Stimulated activated CD8-positive, alpha-beta memory T cell treated with anti-CD3 and anti-CD28 coated beads, Interleukin-15, amount 100 ng/mL, for 1 hour (primary cell): ENCODE measurements at places on chromosomes 7 and 10.

DNA sequence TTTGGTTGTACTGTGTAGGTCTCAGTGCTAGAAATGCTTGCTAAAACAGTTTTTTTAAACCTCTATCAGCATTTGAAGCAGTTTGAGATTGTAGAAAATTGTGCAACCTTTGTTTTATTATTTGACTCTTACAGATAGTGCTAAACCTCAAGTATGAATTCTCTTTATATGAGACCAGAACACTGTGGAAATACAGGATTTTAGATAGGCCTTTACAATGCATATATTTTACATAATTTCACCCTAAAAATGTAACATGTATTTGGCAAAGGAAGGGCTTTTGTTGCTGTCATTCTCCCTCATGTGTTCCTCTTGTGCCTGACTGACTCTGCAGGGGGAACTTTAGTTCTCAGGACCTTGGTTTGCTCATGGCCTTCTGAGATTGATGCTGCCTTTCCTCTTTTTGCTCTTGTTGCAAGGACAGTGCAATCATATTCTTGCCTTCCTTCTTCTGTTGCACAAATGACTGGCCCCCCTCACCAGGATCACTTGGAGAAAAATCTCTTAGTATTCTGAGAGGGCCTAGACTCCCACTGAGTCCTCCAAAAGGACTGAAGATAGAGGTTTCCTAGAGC, 188.7 kb downstream of the PPP1R9A start:
- DNase-seq = no peak

GRCh38 chr7:111384065-111384891, 178.0 kb downstream of the IMMP2L start:
- DNase-seq = no peak

- DNase-seq = peak; percentile 12
Measured at GRCh38 chr7:5450549-5451327, 27.1 kb upstream of the TNRC18 start.

GRCh38 chr7:17126413-17127268, 171.8 kb upstream of the AHR start:
- DNase-seq = no peak

DNA sequence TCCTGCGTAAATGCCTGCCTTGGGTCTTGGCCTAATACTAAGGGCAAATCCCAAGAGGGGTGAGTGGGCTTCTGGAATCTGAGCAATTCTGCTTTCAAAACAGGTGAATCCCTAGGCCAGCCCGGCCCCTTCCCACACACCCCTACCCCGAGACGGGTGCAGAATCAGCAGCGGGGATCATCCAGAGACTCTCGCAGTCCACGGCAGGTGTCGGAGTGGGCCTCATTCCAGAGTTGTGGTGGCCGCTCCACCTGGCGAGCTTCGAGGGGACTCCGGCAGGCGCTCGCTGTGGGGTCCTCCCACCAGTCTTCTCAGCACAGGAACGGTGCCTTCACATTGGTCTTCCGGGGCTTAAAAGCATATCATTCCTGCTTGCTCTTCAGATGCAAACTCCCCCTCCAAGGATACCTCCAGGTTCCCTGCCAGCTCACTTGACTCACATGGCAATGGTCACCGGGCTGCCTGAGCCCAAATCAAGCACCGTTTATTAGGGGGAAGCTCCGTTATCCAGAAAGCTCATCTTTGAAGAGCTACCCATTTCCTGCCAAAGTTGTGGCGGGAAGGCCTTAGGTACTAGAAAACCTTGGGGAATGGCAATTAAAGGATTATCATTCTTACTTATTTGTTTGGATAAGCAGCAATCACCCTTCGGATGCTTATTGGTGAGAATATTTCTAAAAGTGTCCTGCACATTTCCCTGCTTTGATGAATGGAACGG, 67.6 kb downstream of the PRKAG2 start:
- DNase-seq = no peak

DNA sequence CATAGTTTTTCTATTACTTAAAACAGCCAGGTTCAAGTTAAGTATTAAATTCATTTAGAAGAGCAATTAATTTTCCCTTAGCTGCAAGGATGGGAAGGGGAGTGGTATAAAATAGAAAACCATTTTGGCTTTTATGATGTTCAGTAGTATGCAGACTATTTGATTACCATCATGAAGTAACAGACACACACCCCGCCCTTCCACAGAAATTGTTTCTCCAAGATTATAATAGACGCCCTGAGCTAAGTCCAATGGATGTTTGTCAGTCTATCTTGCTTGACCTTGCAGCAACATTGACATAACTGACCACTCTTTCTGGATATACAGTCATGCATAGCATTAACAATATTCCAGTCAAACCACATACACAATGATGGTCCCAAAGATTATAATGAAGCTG, 42.3 kb downstream of the CPEB3 start:
- DNase-seq = no peak

- no peak for DNase-seq
Measured at GRCh38 chr10:82190432-82191260, 315.7 kb downstream of the NRG3 start.

DNA sequence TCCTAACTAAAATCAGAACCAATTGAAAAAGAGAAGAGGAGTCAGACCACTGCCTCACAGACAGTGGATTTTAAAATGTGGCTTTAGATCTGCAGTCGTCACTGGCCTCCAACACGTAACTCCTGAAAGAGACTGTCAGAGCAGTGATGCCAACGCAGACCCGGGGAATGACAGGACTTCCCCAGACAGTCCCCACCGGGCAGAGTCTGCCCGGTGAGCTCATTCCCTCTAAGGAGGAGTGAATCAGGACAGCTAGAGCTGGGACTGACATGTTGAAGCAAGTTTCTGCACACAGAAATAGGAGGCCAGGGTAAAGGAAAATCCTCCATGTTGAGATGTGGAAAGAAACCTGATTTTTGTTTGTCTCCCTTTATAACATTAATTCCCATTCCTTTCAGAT, 105.0 kb downstream of the TES start:
- no peak for DNase-seq

DNA sequence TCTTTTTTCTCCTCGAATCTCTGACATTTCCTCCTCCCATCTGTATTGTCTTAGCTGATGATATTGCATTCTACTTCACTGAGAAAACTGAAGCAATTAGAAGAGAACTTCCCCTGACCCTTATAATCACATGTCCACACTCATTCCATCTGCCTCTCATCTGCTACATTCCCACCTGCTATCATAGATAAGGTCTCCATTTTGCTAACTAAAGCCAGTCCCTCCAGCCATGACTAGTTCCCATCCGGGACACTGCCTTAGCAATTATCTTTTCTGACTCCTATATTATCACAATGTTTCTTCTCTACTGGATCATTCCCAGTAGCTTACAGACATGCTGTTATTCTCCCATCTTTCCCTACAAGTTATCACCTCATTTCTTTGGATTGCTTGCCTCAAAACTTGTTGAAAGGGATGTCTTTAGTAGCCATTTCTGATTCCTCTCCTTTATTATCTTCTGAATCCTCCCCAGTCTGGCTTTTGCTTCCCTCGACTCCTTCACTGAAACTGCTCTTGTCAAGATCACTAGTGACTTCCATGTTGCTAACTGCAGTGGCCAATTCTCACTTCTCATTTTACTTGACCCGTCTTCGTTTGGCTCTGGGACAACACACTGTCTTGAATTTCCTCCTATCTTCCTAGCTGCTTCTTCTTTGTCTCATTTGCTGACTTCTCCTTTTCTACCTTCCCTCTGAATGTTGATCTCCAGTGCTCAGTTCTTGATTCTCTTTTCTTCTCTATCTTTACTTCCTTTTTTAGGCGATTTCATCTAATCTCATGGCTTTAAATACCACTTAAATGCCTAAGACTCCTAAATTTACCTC, 35.9 kb downstream of the FZD1 start:
- DNase-seq = no peak

DNA sequence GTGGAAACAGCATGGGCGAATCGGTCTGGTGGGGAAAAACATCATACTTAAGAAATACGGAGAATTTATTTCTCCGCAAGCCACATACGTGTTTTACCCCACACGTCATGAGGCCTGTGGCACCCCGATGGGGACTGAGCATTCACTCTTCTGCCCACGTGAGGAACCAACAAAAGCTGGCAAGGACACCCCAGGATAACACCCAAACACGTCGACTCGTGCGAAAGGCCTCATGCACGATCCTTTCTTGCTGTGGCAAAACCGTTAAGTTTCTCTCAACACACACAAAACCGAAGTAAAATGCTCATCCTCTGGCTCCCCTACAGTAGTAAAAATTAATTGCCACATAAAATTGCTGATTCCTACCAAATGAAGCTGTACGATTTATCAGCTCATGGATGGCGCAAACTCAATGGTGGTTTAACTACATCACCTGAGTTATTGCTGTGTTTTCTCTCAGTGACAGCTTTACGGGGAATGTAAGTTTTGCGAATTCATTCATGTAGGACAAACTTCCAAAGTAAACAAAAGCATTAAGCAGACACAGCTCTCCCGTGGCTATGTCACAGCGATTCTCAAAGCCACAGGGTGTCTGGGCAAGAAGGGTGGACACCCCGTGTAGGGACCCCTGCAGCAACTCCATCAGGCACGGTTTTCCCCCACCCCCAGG, 97.0 kb downstream of the CTBP2 start:
- no peak for DNase-seq

GRCh38 chr10:29324220-29324841, 35.5 kb downstream of the LYZL1 start:
- no peak for DNase-seq

- no peak for DNase-seq
Measured at GRCh38 chr7:141071260-141071854, 2.5 kb upstream of the TMEM178B start.

DNA sequence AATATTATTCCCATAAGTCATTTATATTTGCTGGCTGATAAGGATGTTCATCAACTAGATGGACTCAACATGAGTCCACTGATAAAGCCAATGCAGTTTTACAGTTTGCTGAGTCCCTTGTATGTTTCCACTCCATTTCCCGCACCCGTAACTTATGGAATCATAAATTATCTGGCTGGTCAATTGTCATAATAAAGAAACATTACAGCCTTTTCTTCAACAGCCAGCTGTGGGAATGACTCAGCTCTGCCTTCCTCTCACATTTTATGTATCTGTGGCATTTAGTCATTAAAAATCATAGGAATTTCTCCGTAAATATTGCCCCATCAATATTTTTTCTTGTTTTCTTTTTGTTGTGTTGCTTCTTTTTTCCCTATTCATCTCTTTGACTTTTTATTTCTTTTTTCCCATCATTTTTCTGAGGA, 22.3 kb upstream of the TMEM26 start:
- no peak for DNase-seq

DNA sequence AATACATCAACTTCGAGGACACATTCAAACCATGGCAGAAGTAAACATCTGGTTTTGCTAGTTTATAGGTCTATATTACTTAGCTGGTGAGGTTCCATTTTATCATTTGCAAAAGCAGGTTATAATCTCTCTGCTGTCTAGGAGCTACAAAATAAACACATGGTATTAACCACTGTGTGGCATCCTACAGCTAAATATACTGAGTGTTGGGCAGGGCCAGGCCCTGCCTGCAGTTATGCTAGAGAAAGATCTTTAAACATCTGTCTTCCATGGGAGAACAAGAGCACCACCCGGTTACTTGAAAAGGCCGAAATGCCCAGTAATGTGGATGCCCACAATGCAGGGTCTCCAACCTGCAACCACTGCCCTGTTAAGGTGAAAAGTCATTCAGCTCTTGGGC, 20.6 kb upstream of the FKBP9 start:
- DNase-seq = no peak

GRCh38 chr10:71001470-71001869, 113.1 kb upstream of the PCBD1 start:
- no peak for DNase-seq

- no peak for DNase-seq
Measured at GRCh38 chr10:118735294-118735693, 19.5 kb downstream of the CACUL1 start.

DNA sequence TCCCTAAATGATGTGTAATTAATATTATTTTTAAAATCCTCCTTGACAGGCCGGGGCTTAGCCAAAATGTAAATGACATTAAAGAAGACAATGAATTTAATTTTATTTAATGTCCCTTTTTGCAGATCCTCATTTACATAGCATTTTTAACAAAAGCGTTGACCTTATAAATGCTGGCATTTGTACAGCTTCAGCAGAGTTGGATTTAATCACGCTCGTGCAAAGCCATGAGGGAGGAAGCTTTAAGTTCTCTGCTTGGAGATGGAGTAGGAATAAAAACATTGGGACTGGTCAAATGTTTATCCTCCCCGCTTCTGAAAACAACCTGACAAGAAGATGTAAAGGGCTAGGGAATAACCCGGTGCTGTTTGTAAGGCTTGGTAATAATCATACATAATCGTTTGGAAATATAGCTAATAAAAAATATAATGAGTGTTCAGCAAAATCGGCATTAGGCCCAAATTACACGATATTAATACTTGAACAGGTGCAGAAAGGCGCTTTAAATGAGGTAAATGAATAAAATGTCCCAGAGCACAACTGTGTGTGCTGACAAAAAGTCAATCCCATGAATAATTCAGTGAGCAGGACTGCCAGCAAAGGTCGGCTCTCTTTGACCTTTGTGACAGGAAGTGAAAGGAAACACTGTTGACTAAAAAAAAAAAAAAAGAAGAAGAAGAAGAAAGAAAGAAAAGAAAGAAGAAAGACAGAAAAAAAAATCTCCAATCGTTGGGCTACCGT, 11.5 kb downstream of the EBF3 start:
- DNase-seq = no peak

- DNase-seq = no peak
Measured at GRCh38 chr7:4687956-4688355, 5.9 kb downstream of the FOXK1 start.

DNA sequence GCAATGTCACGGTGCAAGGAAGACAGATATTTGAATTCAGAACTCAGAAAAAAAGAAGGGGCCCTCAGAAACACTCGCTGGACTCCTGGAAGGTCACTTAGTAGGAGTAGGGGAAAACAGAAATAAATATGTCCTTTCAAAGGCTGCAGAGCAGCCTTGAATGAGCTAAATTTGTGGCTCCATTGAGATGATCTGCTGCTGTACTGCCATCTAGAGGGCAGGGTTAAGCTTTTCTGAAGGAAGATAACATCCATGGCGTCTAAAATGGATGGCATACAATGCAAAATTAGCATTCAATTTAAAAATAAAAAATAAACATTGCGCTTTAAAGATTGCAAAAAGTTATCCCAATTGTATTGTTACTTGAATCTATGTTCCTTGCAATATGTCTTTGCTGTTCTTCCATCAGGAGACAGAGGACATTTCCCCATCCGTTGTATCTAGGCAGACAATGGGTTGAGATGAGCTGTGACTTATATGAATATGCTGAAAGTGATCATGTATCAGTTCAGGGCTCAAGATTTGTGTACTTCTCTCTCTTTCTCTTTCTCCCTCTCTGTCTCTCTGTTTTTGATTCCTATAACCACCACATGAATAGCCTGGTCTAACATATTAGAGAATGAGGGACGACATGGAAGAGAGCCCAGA, 642.2 kb downstream of the SH2D4B start:
- DNase-seq = no peak

GRCh38 chr10:70190581-70190980, 20.3 kb upstream of the SAR1A start:
- no peak for DNase-seq

GRCh38 chr7:133202942-133203341, 49.9 kb upstream of the EXOC4 start:
- no peak for DNase-seq

GRCh38 chr7:115559877-115560276, 470.7 kb downstream of the TFEC start:
- DNase-seq = no peak

GRCh38 chr7:122802301-122802751, 83.9 kb downstream of the CADPS2 start:
- no peak for DNase-seq

- DNase-seq = no peak
Measured at GRCh38 chr10:100362570-100363496, 15.8 kb downstream of the SCD start.
